ENCODE measurements at places on chromosomes 7 and 10. TPM values are rescaled to one million over a fixed set of nuclear protein-coding genes. Genes with fewer than 3 reads are reported as not detected.

GRCh38 chr10:66586897-66587679 is 338.7 kb upstream of the LRRTM3 start:
- H3K36me3 ChIP-seq: no peaks in the 10 kb centered on the region
- no peak overlapping the region for H3K27ac ChIP-seq
- no peak overlapping the region for H3K4me3 ChIP-seq
- no peaks in the 10 kb centered on the region for H3K4me1 ChIP-seq
- H3K27me3 ChIP-seq: no peaks in the 10 kb centered on the region
- DNase-seq: no peak

The PLA2G12B gene
- total RNA-seq: not detected

DNA sequence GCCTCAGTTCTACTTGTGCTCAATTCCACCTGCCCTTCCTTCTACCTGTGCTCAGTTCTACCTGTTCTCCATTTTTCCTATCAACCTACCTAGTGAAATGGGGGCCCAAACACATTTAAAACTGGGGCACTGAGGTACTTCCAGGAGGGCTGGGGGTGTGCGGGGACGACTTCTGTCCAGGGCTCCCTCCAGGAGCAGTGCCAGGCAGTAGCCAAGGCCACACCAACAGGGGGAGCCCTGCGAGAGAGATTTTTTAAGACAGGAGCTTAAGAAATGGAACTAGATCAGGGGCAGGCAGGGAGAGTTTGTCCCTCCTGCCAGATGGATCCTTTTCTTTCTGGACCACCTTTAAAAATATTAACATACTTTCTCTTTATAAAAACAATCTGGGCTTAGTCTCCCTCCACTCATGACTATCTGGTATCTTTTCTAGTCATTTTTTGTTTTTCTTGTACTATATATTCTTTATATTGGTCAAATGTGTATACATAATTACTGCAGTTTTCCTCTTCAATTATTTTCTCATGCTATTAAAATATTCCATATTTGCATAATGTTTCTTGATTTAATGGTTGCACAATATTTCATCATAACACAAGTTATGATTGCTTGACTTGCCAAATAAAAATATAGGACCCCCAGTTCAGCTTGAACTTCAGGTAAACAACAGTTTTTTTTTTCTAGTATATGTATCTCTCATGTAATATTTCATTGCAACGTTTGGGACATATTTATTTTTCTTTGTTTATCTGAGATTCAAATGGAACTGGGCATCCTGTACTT is 47.3 kb upstream of the INSYN2A start:
- H3K27ac ChIP-seq: no peak overlapping the region
- peak; percentile 21 for DNase-seq

DNA sequence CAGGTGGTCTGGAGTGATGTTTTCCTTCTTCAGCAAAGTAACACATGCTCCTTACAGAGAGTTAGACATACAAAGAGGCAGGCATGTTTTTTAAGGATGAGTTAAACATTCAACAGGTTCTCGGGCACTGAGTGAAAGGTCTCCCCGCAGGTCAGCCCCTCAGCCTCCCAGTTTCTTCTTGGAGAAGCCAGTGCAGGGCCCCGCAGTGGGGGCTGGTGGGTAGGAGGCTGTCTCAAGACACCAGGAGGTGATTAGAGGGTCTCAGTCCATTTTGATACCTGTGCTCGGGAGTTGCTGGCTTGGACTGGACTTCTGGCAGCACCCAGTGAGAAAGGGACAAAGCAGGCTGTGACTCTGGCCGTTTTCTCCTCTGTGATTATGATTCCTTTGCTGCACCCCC is 78.6 kb upstream of the ZNF479 start:
- no peaks in the 10 kb centered on the region for H3K27me3 ChIP-seq
- no peak overlapping the region for H3K4me3 ChIP-seq
- DNase-seq: no peak
- H3K27ac ChIP-seq: no peak overlapping the region
- H3K36me3 ChIP-seq: no peaks in the 10 kb centered on the region
- H3K4me1 ChIP-seq: no peaks in the 10 kb centered on the region

DNA sequence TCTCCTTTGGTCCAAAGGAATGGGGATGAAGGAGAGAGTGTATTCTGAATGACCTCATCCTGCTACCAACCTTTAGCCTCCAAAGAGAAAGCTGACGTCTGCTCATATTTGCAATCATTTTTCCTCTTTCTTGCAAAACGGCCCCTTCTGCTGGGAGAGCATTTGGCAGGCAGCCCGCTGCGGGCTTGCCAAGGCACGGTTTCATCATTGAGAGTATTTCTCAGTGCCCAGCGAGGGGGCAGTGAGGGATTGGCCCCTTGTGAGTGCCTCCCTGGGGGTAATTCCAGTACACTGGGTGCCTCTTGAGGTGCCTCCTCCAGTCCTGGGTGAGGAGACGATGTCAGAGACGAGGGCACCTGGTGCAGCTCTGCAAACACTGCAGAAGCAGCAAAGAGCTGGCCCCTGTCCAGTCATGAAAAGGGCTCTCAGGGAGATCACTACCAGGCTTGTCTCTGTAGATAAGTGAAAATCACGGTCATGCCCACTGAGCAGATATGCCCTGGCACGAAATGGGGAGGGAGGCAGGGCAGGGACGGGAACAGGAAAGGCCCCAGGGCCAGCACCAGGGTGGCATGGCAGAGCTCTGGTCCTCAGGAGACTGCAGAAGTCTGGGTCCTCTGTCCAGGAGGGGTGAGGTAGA is 48.7 kb upstream of the SHH start:
- DNase-seq: no peak
- H3K36me3 ChIP-seq: no peaks in the 10 kb centered on the region
- H3K4me1 ChIP-seq: peaks cover 6% of the 10 kb centered on the region
- H3K4me3 ChIP-seq: no peak overlapping the region
- peaks cover 34% of the 10 kb centered on the region for H3K27me3 ChIP-seq
- no peak overlapping the region for H3K27ac ChIP-seq

- no peaks in the 10 kb centered on the region for H3K27me3 ChIP-seq
- H3K36me3 ChIP-seq: no peaks in the 10 kb centered on the region
- DNase-seq: no peak
- H3K4me3 ChIP-seq: no peak overlapping the region
Observed at GRCh38 chr7:8325067-8325466, 63.1 kb upstream of the ICA1 start.

DNA sequence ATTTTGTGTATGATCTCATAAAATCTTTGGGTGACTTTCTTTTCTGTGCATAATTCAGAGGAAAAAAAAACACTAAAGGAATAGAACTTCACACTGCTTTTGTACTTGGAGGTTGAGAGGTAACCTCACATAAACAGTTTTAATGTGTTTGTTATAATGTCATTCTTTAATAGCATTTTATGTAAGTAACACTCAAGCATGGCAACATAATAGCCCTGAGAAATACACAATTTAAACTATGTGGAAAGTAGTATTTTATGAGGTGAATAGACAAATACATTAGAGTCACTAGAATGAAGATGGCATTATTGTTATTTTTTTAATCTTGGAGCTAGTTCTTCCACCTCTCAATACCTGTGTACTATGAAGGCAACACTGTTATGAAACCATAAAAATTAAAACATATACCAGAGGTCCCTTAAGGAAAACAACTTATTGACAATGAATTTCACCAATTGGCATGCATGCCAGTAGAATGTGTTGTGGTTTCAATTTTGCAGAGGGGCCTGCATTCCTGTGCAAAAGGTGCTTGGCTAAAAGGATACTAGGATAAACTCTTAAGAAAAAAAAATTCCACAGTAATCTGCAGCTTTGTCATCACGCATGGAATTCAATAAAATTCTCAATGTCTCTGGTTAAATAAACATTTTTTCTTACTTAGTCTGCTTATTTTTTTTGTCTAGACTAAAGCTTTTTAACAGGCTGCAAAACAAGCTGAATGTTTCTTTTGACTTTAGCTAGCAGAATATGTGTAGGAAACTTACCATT is 102.5 kb downstream of the CD36 start:
- no peak overlapping the region for H3K27ac ChIP-seq
- H3K27me3 ChIP-seq: no peaks in the 10 kb centered on the region
- DNase-seq: no peak

- no peak for DNase-seq
- no peak overlapping the region for H3K27ac ChIP-seq
- H3K4me3 ChIP-seq: no peak overlapping the region
- no peaks in the 10 kb centered on the region for H3K4me1 ChIP-seq
- H3K36me3 ChIP-seq: no peaks in the 10 kb centered on the region
- no peaks in the 10 kb centered on the region for H3K27me3 ChIP-seq
Observed at GRCh38 chr7:158067931-158068482, 519.6 kb downstream of the PTPRN2 start.

- DNase-seq: peak; percentile 41
- peak overlapping the region; percentile 42 for H3K27ac ChIP-seq
- peaks cover 24% of the 10 kb centered on the region for H3K4me1 ChIP-seq
- H3K27me3 ChIP-seq: no peaks in the 10 kb centered on the region
- no peaks in the 10 kb centered on the region for H3K36me3 ChIP-seq
Observed at GRCh38 chr7:47354831-47355541, 226.9 kb downstream of the TNS3 start.

DNA sequence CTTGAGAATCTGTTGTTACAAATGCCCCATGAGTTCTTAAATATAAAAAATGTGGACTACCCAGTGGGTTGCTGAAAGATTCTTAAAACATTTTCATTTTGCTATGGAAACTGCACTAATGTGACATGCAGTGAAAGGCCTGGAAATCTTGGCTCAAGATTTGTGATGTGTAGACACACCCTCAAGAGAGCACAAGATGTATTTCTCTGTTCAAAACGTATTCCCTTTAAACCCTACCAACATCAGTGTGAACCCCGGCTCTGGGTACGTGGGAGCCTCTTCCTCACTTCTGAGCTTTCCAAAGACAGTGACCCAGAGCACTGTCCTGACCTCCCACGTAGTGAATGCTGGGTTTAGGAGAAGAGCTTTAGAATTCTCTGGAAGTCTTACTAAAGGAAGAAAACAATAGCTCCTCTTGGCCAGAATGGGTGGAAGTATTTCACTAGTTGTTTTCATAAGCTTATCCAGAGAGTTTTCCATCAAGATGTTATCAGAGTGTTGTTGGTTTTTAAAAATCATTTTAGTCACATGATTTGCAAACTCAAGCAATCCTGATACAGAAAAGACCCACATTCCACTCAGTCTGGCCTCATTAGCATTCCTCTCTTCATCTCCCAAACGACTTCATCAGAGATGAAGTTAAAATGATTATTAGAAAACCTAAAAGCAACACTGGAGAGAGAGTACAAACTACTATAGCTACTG is 81.5 kb upstream of the AFAP1L2 start:
- no peak for DNase-seq
- H3K27me3 ChIP-seq: no peaks in the 10 kb centered on the region
- H3K36me3 ChIP-seq: peaks cover 63% of the 10 kb centered on the region
- H3K4me3 ChIP-seq: no peak overlapping the region

- H3K4me1 ChIP-seq: no peaks in the 10 kb centered on the region
- H3K27me3 ChIP-seq: peaks cover 6% of the 10 kb centered on the region
- no peak overlapping the region for H3K4me3 ChIP-seq
- no peak overlapping the region for H3K27ac ChIP-seq
- no peak for DNase-seq
- no peaks in the 10 kb centered on the region for H3K36me3 ChIP-seq
Observed at GRCh38 chr7:155021699-155022145, 18.8 kb upstream of the PAXIP1 start.

GRCh38 chr10:50807851-50808776 is 68.4 kb downstream of the ASAH2B start:
- no peak overlapping the region for H3K4me3 ChIP-seq
- H3K27ac ChIP-seq: no peak overlapping the region
- no peaks in the 10 kb centered on the region for H3K36me3 ChIP-seq
- no peak for DNase-seq
- H3K4me1 ChIP-seq: no peaks in the 10 kb centered on the region
- H3K27me3 ChIP-seq: no peaks in the 10 kb centered on the region

GRCh38 chr10:56116684-56117083 is 244.4 kb downstream of the ZWINT start:
- no peaks in the 10 kb centered on the region for H3K27me3 ChIP-seq
- DNase-seq: no peak
- no peaks in the 10 kb centered on the region for H3K36me3 ChIP-seq
- H3K4me1 ChIP-seq: no peaks in the 10 kb centered on the region
- no peak overlapping the region for H3K27ac ChIP-seq
- no peak overlapping the region for H3K4me3 ChIP-seq

DNA sequence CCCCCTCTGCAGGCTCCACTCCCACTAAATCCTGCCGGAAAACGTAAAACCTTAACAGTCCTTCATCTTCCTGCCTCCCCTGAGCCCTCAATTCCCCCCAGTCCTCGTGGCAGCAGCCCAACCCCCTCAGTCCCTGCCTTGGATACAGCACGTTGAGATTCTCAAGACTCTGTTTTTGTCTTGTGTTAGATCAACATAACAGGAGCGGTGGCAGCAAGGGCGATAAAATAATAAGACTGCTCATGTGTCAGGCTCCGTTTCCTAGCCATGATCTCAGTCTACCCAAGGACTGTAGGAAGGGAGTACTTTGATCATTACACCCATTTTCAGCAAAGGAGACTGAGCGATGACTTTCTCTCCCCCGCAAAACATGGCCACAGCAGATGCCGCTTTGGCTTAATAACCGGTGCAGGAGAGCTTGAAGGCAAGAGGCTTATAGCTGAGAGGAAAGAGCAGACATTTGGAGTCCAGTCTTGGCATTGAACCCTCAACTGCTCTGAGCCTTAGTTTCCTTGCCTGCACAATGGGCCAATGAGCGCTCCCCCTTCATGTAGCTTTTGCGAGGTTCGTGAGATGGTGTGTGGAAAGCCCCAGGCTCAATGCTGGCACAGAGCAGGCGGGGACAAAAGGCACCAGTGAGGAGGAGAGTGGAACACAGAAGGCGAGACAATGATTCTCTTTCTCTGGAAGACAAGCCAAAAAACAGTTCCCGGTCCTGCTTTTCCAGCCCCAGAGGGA is 42.1 kb upstream of the PCBD1 start:
- H3K36me3 ChIP-seq: no peaks in the 10 kb centered on the region
- H3K27me3 ChIP-seq: no peaks in the 10 kb centered on the region
- H3K4me3 ChIP-seq: no peak overlapping the region
